ENCODE measurements at places on chromosomes 6 and 20.

DNA sequence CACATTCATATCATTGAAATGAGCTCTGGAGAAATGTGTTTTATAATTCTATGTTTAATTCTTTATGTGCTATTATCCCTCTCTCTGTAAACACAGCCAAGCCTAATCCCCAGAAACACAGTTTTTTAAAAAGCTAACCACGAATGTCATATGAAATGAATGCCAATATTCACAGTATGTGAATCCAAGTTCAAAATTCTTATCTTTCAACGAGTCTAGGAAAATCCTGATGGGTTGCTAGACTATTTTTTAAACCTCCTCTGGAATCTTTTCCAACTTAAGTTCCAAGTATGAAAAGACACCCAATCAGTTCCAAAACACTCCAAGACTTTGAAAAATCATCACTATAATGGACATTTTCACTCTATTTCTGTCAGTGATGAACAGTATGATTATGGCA lies 689.3 kb downstream of the HACE1 start:
- DNase-seq = no peak

- DNase-seq = no peak
Measured at GRCh38 chr20:35243986-35244385, 17.5 kb downstream of the MMP24 start.

- DNase-seq = no peak
Measured at GRCh38 chr6:87378947-87379346, 28.8 kb upstream of the CFAP206 start.

DNA sequence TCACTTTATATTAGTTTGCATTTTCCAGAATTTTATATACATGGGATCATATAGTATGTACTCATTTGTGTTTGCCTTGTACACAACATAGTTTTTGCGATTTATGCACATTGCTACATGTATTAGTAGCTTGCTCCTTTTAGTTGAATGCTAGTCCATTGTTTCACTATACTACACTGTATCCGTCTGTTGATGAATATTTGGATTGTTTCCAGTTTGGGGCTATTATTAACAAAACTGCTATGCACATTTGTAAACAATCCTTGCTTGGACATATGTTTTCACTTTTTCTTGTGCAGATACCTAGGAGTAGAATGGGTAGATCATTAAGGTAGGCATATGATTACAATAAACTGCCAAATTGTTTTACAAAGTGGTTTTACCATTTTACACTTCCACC lies 3.9 kb upstream of the LRRC1 start:
- DNase-seq = no peak

GRCh38 chr20:3896302-3896701 lies 7.1 kb downstream of the PANK2 start:
- DNase-seq = no peak

DNA sequence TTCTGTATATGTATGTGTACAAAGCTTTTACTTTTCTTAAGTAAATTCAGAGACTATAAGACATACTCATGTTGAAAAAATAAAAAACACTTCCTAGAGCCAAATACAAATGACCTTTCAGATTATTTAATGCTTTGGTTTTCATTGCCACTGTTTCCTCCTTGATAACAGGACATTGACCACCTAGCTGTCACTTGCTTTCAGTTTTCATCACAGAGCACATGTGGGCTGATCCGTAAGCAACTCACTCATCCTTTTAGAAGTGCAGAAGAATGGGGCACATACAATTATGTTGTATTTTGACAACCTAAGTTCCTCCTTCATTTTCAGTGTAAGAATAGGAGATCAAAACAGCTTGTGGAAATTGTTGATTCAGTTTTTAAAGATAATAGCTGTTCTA lies 6.2 kb downstream of the ZBTB2 start:
- no peak for DNase-seq

DNA sequence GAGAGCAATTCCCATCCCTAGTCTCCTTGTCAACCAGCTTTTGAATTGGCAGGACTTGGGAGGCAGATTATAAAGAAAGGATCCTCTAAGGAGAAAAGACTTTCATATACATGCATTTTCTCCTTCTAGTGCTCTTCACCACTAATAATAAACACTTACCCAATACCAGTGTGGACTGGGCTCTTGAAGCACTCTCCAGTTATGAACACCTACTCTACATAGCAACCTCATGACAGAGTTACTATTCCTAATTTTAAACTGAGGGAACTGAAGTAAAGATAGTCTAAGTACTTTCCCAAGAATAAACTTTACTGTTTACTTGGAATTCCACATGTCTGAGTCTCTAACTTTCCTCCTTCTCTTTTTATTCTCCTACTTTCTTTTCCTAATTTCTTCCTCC lies 4.8 kb downstream of the COL9A1 start:
- DNase-seq = no peak

- no peak for DNase-seq
Measured at GRCh38 chr20:11540558-11540957, 377.1 kb upstream of the BTBD3 start.

GRCh38 chr20:32577657-32578056 lies 7.5 kb downstream of the NOL4L start:
- DNase-seq = no peak

- DNase-seq = no peak
Measured at GRCh38 chr6:38054527-38055202, 235.1 kb downstream of the ZFAND3 start.

GRCh38 chr6:30542915-30543314 lies 13.4 kb downstream of the GNL1 start:
- no peak for DNase-seq

- DNase-seq = no peak
Measured at GRCh38 chr20:610130-611046, at the start of gene TCF15. Gene TCF15, minus strand, starts transcription at chr20:610309. Its CDS starts 72 bp downstream, at chr20:610237.

- DNase-seq = no peak
Measured at GRCh38 chr20:41956338-41957074, 338.3 kb upstream of the CHD6 start.

DNA sequence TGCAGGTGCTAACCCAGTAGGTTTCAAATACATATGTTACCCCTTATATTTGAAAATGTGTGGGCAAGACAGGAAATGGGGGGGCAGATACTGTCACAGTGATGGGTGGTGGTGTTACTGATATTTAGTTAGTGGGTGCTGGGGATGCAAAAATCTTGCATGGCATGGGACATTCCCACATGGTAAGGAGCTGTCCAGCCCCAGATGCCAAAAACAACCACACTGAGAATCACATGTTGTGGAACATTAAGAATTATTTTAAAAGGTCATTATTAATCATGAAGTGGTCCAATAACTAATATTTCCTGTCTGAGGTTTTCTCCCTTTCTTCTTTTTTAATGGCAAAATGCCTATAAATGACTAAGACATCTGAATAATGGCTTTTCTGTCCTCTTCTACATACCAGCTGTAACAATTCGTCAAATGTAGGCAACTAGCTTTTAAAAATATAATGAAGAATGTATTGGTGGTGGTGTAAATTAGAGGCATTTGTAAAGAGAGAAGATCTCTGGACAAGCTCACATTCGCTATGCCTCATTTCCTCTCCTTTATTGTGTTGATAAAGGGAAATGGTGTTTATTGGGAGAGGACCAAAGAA lies 57.3 kb upstream of the SLC35B3 start:
- DNase-seq = no peak

GRCh38 chr6:99491171-99491570 lies 24.1 kb downstream of the USP45 start:
- DNase-seq = no peak

DNA sequence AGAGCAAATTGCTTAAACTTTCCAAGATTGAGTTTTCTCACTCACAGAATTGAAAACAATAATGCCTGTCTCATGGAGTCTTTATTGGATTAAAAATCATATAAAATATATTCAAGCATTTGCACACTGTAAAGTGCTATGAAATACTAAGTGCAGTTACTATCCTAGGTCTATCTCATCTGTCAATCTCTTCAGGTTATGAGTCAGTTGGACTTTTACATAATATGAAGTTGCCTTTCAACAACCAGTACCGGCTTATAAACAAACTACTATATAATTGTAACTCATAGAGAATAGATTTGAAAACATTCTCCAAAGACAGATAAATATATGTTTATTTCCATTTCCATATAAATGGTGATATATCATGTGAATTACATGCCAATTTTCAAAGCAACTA lies 20.4 kb upstream of the GSTA4 start:
- DNase-seq = no peak

GRCh38 chr20:46207793-46208192 lies 89.7 kb downstream of the CD40 start:
- DNase-seq = no peak

GRCh38 chr6:113137426-113137825 lies 719.7 kb upstream of the MARCKS start:
- DNase-seq = no peak

DNA sequence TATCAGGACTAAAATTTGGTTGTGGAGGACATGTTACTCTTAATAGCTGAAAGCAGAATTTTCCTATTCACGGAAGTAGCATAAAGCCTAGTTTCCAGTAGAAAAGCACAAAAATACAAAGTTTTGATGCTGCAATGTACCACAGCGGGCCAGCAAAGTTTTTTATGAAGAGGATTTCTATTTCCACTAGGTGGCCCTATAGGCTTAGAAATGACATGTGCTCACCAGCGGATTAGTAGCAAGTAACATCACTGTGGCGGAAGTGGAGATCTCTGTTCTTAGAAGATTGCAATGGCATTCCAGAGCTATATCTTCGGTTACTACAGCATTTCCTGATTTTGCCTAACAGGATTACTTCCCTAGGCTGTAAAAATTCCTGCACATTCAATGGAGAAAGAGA lies 1219.0 kb upstream of the EYS start:
- DNase-seq = no peak

GRCh38 chr20:17705916-17706315 lies 6.2 kb downstream of the BANF2 start:
- no peak for DNase-seq

DNA sequence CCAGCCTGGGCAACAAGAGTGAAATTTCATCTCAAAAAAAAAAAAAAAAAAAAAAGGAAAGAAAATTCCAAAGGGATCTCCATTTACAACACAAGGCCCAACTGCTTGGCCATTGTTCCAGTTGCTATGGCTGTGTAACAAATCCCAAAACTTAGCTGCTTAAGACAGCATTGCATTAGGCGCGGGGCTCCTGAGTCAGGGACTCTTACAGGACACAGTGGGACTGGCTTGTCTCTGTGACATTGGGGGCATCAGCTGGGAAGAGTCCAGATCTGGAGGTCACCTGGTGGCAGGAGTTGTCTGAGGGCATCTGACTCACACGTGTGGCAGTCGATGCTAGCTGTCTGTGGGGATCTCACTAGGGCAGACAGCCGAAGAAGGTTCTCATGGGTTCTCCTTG lies 35.6 kb downstream of the TTLL9 start:
- DNase-seq = no peak

DNA sequence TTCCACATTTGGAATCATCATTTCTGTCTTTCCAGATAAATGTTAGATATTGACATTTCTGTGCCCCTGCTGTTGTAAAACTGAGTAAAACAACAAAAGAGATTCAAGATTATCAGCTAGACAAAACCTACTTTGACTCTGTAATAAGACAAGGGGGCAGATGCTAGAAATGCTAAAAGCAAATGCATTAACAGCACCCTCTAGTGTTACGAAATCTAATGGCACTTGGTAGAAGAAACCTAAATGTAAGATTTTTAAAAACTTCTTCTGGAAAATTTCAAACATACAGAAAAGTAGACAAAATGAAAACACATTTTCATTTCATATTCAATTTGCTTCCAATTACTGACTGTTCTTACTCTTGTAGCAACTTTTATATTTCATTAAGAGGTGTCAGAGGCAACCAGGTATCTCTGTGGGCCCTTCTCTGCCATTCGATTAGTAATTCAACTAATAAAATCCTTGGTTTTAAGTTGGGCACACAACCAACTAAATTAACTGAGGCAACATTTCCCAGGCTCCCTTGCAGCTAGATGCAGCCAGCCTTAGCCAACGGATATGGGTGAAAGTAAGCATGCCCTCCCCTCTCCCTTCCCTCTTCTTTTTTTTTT lies 45.0 kb downstream of the SLC23A2 start:
- DNase-seq = peak; percentile 62

GRCh38 chr6:158568549-158568948 lies 8.7 kb downstream of the TMEM181 start:
- DNase-seq = no peak

DNA sequence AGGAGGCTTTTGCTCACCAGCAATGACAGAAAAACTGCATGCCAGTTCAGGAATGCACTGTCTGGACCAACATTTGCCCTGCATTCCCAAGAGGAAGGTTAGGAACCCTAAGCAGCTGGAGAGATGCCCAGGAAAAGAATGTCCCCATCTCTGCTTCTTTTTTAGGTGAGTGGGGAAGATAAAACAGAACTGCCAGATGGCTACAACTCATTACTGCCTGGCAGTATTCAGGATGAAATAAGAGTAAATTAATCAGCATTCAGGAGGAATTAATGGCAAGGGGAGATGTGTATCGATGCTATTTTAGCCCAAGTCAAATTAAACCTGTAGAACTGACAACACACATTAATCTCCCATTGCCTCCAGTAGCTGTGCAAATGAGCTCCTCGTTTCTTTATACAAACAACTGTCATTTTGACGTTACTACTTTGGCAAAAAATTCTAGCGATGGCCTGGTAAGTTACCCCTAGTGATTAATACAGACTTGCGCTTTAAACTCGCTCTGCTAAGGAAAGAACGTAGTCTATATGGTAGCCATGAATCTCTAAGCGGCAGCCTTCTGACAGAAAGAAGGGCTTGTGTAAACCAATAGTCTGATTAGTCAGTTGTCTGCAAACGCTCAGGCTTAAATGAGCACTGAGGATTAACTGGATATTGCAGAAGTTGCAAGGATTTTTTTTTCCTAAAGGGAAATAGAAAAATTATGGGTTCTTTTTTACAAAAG lies 16.7 kb upstream of the SMLR1 start:
- DNase-seq = no peak

GRCh38 chr6:7541175-7542064 lies at the start of gene DSP:
Gene DSP, plus strand, starts transcription at chr6:7541671. Its CDS starts 245 bp downstream, at chr6:7541916.
- DNase-seq = no peak

- no peak for DNase-seq
Measured at GRCh38 chr6:54074578-54075195, 36.6 kb upstream of the MLIP start.

- no peak for DNase-seq
Measured at GRCh38 chr20:59630526-59630925, 26.2 kb downstream of the PHACTR3 start.

GRCh38 chr6:132128424-132128823 lies 177.3 kb upstream of the CCN2 start:
- DNase-seq = no peak

DNA sequence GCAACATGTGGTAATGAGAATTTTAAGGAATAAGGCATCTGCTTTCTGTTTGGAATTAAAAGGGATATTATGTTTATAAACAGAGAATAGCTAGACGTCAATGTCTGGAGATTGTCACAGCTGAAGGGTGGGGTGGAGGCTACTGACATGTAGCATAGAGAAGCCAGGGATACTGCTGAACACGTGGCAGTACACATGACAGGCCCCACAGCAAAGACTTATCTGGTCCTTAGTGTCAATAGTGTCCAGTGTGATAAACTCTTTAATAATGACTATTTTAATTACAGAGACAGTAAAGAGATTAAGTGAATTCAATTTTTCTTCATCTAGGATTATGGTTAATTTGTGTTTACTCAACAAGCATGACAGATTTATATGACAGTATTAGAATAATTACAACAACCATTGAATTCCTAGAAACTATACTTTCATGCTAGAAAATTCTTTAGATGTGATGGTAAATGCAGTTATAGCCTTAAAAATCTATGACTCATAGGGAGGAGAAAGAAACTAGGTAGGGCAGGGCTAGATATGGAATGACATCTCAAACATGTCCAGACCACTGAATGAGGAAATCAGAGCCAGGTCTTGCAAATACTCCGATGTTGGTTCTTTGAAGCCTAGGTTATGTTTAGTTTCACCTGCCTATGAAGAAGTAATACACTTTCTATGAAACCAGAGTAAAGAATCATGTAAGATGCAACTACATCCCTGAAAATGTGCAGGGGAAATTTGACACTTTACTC lies 399.5 kb downstream of the PHF3 start:
- no peak for DNase-seq
